ENCODE measurements at places on chromosomes 1 and 21.

DNA sequence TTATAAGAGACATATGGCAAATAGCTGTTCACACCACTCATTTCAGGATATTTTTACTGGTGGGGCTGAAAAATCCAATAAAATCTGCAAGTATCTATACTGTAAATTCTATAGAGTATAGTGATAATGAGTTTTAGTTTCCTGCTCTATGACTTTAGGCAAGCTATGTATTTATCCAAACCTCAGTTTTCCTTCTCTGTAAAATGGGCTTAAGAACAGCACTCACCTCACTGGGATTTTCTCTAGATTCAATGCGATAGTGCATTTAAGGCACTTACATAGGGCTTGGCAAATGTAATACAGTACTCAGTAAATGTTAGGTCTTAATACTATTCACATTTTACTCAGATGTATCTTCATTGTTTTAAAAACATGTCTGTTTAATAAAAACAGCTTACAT is 168.7 kb downstream of the ATG4C start:
- no peak for DNase-seq

DNA sequence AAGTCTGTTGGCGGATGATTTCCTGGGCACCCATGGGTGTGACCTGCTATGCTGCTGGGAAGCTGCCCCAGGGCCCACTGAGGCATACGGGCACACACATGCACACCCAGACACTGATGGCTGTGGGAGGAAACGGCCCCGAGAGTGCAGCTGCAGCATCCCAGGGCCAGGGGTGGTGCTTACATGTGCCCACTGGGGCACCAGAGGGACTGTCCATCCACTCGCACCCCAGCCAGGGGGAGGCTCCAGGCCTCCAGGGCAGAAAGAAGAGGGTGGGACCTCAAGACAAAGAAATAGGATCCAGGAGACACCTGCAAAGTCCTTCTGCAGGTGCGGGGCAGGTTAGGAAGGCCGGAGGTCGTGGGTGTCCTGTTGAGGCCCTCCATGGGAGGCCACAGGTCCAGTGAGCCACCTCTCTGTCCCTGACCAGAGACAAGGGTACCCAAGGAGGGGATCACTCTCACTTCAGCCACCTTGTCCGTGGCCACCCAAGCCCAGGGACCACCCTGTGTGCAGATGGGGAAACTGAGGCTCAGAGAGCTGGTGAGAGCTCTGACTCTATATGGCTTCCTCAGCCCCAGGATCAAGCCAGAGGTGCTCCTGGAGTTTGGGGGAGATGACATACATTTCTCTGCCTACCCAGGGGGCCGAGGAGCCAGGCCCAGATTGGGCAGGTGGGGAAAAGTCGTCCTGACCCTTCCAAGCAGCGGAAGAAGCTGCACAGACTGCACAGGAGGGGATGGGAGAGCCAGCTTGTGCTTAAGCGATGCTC is 57.1 kb downstream of the WNT9A start:
- DNase-seq = no peak

- DNase-seq = no peak
Measured at GRCh38 chr1:234463749-234464148, 15.2 kb downstream of the TARBP1 start.

- DNase-seq = no peak
Measured at GRCh38 chr21:34276711-34277425, 86.9 kb upstream of the KCNE2 start.

DNA sequence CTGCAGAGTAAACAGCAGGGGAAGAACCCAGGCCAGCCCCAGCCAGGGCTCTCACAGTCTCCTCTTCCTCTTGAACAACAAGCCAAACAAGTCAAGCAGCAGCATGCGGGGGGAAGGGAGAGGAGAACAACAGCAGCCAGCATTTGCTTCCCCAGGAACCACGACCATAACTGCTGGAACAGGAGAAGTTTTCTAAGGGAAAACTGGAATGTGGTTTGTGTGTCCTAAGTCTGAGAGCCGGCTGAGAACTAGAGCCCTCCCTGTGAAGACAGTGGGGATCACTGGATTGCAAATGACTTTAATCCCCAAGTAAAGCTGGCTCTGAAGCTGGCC is 48.2 kb downstream of the COQ8A start:
- no peak for DNase-seq
